ENCODE measurements at places on chromosomes 5 and 9.

DNA sequence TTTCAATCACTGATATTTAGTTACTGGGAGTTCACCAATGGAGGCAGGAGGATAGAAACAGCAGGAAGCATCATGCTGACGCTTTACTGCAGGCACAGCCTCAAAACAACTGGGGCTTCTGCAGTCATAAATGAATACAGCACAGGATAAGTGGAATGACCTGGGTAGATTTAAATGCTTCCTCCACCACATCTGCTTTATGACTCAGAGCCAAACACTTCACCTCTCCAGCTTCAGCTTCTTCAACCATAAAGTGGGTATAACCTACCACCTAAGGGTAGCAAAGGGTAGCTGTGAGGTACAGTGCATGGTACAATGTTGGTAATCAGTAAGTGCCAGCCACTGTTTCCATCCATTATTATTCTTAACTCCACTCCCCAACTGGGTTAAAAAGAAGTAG is 28.4 kb downstream of the RASEF start:
- no peak for DNase-seq

GRCh38 chr9:34687276-34688030 is 3.6 kb downstream of the CCL19 start:
- DNase-seq, result no peak

- no peak for DNase-seq
These were observed 74.8 kb downstream of the HABP4 start for GRCh38 chr9:96524764-96525163.

DNA sequence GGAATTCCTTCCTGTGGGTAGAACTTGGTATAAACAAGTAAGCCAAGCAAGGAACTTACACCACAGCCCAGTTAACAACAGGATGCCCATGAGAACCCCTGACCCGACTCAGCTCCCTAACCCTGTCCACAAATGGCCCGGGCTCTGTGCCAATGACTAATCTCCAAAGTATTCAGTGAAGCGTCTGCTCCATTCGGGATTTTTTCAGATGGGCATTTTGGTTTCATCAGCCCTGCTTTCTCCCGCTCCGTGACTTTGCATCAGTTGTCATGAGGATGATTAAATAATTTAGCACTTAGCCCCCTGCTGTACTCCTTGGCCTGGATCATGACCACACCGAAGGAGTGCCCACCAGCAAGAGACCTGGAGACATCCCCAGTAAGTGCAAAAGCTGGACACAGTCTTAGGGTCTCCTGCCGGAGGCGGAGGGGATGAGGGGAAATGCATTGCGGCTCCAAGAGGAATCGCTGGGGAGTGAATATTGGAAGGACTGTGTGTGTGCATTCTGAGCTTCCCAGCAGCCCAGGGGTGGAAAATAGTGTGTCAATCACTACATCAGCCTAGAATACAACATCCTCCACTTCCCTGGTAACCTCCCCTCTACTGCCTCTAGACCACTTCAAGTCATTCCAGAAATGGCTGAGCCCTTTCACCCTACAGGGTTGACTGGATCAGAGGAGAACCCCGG is 41.4 kb upstream of the DNAH5 start:
- no peak for DNase-seq

GRCh38 chr5:114948363-114948762 is 221.3 kb downstream of the TRIM36 start:
- DNase-seq, result no peak

GRCh38 chr9:135965124-135965756 is 4.1 kb upstream of the UBAC1 start:
- DNase-seq, result no peak
